Progenitor cell of endocrine pancreas (in vitro differentiated cells): ENCODE measurements at places on chromosomes 5 and 9. TPM values are rescaled to one million over a fixed set of nuclear protein-coding genes. Genes with fewer than 3 reads are reported as not detected.

DNA sequence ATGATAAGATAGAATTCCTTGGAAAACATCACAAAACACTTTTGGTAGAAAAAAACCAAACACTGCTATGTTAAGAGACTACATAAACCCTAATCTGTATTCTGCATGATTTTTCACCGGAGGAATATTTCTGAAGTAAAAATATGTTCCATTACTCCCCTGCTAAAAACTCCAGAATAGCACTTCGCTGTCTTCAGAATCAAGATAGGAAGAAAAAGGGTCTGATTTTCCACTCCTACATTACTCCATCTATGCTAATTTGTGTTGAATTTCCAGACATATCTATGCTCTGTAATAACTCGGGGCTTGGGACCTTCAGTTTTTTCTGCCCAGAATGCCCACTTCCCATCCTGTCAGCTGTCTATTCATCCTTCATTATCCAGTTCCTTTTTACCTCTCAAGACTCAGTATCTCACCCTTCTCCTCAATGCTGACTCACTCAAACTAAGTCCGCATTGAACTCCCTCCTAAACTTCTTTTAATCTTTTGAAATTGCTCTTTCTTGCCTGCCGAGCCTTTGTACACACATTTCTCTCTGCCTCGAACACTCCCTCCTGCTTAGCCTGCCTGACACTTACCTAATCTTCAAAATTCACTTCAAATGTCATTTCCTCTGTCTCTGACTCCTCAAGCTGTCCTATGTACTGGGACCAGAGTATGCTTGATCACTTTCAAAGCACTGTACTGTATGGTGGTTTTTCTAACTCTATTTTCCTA, 171.0 kb downstream of the ARRDC3 start:
- H3K36me3 ChIP-seq, result no peaks in the 10 kb centered on the region
- no peaks in the 10 kb centered on the region for H3K27me3 ChIP-seq
- no peaks in the 10 kb centered on the region for H3K4me1 ChIP-seq
- H3K27ac ChIP-seq, result no peak overlapping the region
- DNase-seq, result no peak
- no peak overlapping the region for H3K4me3 ChIP-seq

DNA sequence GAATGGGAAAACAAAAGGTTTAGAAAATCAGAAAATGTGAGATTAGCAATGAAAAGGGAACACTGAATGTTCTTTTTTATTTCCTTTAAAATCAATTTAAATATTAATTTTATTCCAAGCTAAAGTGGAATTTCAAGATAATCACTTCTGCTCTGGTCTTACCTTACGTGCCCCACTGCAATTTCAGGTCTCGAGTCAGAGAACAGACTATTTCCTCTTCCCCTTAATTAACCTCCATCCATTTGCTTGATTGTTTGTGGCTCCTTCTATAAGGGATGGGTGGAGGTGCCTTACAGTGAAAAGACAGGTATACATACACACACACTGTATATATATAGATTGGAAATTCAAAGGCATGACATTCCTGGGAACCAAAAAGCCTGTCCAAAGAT, 137.1 kb downstream of the SUSD1 start:
- no peak overlapping the region for H3K4me3 ChIP-seq
- no peaks in the 10 kb centered on the region for H3K27me3 ChIP-seq
- no peak overlapping the region for H3K27ac ChIP-seq
- peaks cover 28% of the 10 kb centered on the region for H3K4me1 ChIP-seq
- H3K36me3 ChIP-seq, result peaks cover 27% of the 10 kb centered on the region

C9orf85 gene
- 12.3 and 16.1 TPM in 2 replicates for total RNA-seq

LCN9 gene
- total RNA-seq, result 0.57 and 1.5 TPM in 2 replicates

DNA sequence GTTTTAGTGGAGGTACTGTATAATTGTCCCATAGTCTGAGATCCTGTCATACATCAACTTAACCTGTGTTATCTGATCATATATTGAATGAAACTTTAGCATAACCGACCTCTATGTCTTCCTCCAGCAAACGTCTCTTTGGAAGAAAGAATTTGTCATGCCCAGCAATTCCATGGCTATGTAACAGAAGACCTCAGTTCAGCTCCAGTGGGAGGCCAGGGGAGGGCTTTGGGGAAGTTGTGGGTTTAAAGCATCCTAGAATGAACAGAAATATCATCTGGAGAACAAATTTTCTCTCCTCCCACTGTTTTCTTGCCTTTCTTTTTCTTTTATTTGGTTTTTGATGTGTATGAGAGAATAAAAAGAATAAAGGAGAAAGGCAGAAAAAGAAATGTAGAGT, 164.5 kb downstream of the GAS1 start:
- H3K27me3 ChIP-seq, result peaks cover 22% of the 10 kb centered on the region
- H3K27ac ChIP-seq, result no peak overlapping the region
- DNase-seq, result no peak
- peaks cover 2% of the 10 kb centered on the region for H3K4me1 ChIP-seq

TYRP1 gene
- total RNA-seq, result not detected in 2 replicates

GRCh38 chr5:669111-669841, 23.9 kb downstream of the TPPP start:
- no peak for DNase-seq
- no peak overlapping the region for H3K27ac ChIP-seq

ARID3C gene
- 8.5 and 12.0 TPM in 2 replicates for total RNA-seq

DNA sequence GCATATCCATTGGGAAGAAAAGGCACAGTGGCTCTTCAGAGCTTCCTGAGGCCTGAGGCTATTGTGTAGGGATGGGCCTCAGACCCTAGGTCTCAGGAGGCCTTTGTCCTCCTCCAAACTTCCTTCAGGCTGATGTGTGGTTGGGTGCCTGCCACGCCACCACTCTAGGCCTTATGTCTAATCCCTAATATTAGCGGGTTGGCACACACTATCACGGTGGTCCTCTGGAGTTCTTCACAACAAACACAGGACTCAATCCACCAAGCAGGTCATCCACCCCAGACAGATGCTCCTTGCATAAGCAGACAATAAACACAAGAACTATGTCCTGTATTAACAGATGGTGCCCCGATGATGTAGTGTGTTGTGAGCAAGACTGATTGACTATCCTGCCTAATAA, 31.0 kb upstream of the FSTL4 start:
- no peak for DNase-seq
- H3K27ac ChIP-seq, result no peak overlapping the region
- no peaks in the 10 kb centered on the region for H3K36me3 ChIP-seq

OR2S2 gene
- total RNA-seq, result not detected in 2 replicates
